ENCODE measurements at places on chromosomes 6 and 20.

DNA sequence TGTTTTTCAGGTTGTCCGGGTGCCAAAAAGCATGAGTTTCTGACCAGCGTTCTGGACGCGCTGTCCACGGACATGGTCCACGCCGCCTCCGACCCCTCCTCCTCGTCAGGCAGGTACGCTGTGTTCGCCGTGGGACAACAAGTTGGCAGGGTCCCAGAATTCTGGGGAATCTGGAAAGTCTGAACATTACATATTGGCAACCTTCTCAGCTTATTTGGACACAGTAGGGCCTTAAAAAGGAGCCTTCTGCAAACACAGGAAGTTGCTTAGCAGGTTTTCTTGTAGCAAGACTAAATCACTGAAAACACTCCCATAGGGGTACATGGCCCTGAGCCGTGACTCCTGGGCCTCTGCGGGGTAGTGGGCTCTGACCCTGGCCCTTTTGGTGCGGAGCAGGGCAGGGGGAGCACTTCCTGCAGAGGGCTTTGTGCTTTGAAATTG, 209.7 kb downstream of the SMOC2 start:
- DNase-seq, result no peak

- no peak for DNase-seq
These were observed 14.7 kb upstream of the PXDC1 start for GRCh38 chr6:3766214-3766613.

DNA sequence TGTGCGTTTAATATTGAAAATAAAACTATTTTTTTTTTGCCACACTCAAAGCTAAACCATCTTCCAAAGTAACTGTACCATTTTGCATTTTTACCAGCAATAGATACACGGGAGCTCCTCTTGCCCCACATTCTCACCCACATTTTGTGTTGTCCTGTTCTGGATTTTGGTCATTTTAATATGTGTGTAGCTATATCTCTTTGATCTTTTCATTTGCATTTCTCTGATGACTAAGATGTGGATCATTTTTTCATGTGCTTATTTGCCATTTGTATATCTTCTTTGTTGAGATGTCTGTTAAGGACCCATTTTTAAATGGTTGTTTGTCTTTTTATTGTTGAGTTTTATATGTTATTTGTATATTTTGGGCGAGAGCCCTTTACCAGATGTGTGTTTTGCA, 1543.5 kb downstream of the GRIK2 start:
- no peak for DNase-seq

GRCh38 chr6:291204-291696, 1.0 kb upstream of the DUSP22 start:
- DNase-seq, result no peak

All from midbrain (tissue), 1 donor.